Stimulated activated CD8-positive, alpha-beta memory T cell treated with anti-CD3 and anti-CD28 coated beads, Interleukin-15, amount 100 ng/mL, for 1 hour (primary cell): ENCODE measurements at places on chromosomes 12 and 14.

DNA sequence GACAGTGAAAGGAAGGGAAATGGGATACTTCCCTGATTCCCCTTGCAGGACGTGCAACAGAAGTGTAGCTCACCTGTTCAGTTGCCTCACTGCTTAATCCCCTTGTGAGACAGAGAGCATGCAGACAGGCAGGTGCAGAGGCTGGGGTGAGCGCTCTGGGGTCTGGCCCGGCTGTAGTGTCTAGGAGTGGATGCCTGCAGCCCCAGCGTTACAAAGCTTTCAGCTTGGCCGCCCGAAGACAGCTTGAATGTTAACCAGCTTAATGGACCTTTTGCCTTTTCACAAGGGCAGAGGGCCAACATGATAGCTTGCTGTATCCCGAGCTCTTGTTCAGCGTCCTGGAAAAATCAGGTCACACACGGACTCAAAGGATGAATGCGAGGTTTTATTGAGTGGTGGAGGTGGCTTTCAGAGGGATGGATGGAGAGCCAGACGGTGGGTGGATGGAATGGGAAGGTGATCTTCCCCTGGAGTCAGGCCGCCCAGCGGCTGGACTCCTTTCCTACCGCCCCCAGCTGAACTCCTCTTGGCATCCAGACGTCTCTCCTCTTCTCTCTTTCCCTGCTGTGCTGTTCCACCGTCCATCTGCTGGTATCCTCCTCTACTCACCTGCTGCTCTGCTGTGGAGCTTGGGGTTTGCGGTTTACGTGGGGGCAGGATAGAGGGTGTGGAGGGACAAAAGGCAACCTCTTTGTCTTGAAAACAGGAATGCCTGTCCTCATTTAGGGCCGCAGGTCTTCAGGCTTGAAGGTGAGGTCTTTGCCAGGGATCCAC is 86.2 kb upstream of the RESF1 start:
- no peak for DNase-seq

- no peak for DNase-seq
Measured at GRCh38 chr12:75836533-75836932, 195.0 kb downstream of the PHLDA1 start.

GRCh38 chr12:131032082-131032750 is 78.5 kb downstream of the ADGRD1 start:
- no peak for DNase-seq

GRCh38 chr12:67430708-67431335 is 161.7 kb downstream of the CAND1 start:
- DNase-seq = no peak

DNA sequence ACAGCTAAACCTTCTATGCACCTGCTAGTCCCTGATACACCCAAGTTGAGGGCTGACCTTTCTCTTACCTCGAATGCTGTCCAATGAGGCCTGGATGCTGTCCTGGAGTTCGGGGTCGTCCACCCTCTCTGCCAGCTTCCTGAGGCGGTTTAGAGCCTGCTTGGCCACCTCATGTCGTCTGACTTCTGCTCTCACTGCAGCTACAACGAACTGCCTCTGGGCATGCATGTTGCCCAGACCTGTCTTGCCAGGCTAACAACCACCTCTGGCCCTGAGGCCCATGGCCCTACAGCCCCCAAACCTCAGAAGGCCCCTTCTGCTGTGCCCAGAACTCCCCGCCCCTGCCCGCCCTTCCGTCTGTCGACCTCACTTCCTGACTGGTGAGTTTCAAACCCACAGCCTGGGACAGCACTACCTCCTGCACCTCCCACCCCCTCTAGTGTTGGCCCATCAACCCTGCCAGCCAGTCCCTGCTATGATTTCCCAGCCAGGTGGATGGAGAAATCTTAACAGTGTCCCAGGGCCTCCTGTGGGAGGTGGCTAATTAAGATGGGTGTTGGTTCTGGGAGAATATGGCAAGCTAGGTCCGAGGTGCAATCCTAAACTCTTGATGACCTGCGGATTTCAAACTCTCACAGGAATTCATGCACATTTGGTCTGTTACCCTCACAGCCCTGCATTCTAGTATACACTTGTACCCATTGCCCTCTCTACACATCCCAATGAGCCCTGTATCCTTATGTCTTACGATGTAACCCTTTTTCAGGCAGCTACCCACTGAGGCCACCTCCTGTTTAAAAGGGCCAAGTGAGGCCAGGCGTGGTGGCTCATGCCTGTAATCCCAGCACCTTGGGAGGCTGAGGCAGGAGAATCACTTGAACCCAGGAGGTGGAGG is 2.7 kb upstream of the TSPAN31 start:
- DNase-seq = peak; percentile 60

DNA sequence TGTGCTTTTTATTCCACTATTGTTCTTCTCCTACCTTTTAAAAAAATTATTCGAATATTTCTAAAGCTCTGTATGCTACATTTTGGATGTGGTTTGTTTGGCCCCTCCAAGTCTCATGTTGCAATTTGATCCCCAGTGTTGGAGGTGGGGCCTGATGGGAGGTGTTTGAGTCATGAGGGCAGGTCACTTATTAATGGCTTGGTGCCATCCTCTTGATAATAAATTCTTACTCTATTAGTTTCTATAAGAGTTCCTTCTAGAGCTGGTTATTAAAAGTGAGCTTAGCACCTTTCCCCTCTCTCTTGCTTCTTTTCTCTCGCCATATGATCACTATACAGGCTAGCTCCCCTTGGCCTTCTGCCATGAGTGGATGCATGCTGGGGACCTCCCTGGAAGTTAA is 445.6 kb upstream of the PDE3A start:
- no peak for DNase-seq

- DNase-seq = no peak
Measured at GRCh38 chr12:126518596-126519200, 1453.5 kb downstream of the AACS start.

GRCh38 chr12:94707036-94707435 is 56.7 kb upstream of the TMCC3 start:
- DNase-seq = no peak

- no peak for DNase-seq
Measured at GRCh38 chr14:44531658-44532057, 24.6 kb upstream of the FSCB start.

GRCh38 chr12:104479123-104479662 is 22.4 kb downstream of the CHST11 start:
- DNase-seq = no peak

- no peak for DNase-seq
Measured at GRCh38 chr12:56599797-56600196, 30.3 kb downstream of the BAZ2A start.

DNA sequence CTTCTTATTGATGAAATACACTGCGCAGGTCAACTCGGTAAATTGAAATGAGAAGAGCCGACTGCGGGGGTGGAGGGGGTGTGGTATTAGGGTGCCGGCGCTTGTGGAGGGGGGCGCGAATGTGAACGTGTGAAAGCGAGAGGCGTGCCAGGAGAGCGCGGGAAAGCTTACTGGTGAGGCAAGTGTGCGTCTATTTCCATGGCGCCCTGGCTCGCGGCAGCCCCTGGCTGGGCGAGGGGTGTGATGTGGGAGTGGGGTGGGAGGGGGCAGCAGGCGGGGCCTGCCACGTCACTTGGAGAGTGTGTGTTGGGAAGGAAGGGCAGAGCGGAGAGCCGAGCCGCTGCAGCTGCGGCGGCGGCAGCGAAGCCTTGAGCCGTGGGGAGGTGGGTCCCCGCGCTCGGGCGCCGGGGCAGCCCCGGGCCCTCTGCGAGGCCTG is 88.8 kb downstream of the GALNT8 start:
- DNase-seq = no peak

GRCh38 chr12:83040339-83040738 is 353.6 kb downstream of the TMTC2 start:
- DNase-seq = no peak

- DNase-seq = no peak
Measured at GRCh38 chr14:54738009-54738408, 164.6 kb downstream of the GCH1 start.

GRCh38 chr14:26023967-26024366 is 573.9 kb downstream of the NOVA1 start:
- no peak for DNase-seq

- DNase-seq = no peak
Measured at GRCh38 chr12:120156315-120157259, 37.9 kb downstream of the GCN1 start.

GRCh38 chr12:101806265-101806664 is 24.5 kb downstream of the GNPTAB start:
- no peak for DNase-seq

GRCh38 chr12:52026263-52026662 is 19.5 kb downstream of the TAMALIN start:
- no peak for DNase-seq
